ENCODE measurements at places on chromosomes 3 and 15.

GRCh38 chr3:168044049-168044448, 51.7 kb downstream of the GOLIM4 start:
- DNase-seq = no peak

GRCh38 chr15:51093839-51094605, 684 bp downstream of the TNFAIP8L3 start:
- DNase-seq = no peak

DNA sequence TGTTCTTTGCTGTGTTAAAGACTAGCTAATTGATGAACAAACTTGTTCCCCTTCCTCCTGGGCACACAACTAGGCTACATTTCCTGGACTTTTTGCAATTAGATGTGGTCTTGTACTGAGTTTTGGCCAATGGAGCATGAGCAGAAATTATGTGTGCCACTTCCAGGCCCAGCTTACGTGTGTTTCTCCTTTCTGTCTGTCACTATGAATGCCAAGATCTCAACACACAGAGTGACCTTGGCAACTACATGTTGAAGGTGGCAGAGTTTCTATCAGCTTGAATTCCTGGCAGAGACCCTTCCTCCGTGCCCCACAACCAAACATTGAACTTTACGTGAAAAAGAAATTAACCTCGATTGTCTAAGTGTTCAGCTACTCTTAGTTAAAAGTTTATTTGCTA, 81.7 kb upstream of the PIAS1 start:
- DNase-seq = no peak

DNA sequence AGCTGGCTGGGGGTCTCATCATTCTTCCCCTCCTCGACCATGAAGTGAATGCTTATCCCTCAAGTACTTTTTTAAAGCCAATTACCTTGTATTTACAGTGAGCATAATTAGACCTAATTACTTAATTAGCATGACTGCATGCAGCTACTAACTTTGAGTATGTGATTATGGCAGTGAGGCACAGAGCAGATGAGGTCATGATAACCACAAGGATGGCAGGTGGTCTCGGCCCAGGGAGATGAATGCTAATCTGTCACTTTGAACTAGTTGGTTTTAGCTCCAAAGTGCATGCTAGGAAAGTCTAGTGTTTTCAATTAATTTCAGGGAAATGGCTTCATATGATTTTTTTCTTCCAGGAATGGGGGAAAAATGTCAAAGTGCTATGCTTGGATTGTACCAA, 233.8 kb downstream of the NTRK3 start:
- no peak for DNase-seq

DNA sequence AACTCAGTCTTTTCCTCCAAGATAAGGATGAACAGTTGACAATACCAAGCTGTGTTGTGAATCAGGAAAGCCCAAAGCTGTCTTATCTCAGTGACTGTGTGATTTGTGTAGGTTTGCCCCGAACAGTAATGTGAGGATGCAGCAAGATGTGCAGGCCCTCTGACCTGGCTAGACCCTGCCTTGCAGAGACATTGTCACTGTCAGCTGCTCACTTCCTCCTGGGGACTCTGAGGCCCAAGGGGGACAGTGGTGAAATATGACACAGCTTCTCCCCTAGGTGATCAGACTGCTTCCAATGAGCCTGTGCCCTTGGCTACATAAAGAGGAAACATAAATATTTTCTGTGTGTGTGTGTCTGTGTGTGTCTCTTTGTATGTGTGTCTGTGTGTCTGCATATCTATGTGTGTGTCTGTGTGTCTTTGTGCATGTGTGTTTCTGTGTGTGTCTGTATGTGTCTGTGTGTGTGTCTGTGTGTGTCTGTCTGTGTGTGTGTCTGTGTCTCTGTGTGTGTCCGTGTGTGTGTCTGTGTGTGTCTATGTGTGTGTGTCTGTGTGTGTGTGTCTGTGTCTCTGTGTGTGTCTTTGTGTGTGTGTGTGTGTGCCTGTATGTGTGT, 21.7 kb downstream of the LRRK1 start:
- DNase-seq = no peak

DNA sequence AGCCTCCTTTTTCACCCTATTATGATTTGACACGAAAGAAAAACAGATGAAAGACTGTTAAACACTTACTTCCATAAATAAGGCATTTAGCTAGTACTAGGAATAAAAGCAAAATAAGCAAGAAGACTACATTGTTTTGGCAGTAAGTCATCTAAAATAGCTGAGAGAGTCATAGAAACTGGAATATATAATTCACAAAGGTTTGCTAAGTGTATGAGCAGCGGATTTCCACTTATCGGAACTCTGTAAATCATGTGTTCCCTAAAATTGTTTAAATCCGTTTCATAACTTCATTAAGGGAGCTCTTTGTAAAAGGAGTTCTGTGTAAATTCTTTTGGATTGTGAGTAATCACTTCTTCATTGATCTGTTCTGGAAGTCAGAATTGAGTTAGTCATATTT, 202.5 kb upstream of the CBLB start:
- DNase-seq = no peak
